Left forelimb (tissue), 1 donor: ENCODE measurements at places on chromosomes 1 and 21.
A peak's percentile ranks its signal among the peaks of the same experiment; 100 is the strongest.

DNA sequence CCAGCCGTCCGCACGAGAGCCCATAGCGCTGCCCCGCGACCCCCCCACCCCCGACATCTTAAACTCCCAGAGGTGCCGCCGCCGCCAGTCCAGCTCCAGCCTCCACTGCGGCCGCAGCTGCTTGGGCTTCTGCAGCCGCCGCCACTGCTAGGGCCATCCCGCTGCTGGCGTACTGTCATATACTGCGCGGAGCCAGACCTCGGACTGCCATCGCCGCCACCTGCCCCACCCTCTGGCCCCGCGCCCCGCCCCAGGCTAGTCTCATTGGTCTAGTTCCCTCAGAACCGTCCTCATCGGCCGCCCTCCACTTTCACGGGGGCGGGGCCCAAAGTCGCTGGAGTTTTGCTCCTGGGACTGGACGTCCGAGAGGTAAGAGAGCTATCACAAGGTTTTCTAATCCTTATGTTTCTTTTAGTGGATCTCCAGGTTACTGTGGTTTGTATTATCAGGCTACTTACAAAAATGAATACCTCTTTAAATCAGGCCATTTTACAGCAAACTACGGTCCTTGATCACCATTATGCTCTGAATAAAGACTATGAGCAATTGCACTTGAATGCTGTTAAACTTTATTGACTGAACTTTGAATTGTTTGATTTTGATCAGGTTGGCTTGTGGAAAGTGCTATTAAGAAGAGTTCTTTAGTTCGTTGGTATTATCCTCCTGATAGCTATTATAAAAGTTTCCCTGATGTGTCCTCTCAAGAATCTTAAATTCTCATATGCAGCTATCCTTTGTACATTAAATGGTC lies 2.8 kb upstream of the CD1D start:
- peak; percentile 88 for DNase-seq

- DNase-seq: no peak
Measured at GRCh38 chr1:91078859-91079258, 57.0 kb upstream of the ZNF644 start.

DNA sequence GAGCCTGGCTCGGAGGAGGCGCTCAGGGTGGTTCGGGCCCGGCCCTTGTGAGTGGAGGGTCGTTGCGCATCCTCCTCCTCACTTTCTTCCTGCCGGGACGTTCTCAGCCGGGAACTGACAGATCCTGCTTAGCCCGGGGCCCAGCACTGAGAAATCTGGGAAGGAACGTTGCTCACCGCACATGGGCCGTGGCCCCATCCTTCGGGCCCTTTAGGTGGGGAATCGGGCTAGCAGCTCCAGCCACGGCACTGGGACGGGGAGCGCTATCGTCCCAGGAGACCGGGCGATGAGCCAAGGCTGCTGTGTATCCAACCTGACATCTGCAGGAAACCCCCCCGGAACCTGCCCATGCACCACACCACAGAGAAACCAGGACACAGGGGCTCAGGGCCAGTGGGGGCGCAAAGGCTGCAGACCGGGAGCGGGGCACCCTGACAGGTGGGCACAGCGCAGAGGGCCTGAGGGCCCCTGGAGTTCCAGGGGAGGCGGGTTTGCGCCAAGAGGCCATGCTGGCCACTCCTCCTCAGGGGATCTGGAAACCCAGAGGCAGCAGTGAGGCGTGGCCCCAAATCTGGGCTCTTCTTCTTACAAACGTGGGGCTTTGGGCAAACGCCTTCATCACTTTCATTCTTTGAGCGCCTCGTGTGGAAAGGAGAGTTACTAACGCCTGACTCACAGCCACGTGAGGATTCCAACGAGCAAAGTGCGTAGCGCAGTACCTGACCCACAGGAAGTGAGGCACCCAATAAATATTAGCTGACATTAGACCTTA lies at the start of gene SH2D5:
Gene SH2D5, minus strand, starts transcription at position 116 of the 772 bp plus-strand sequence. CDS start 4,659 bp downstream, outside the sequence.
- DNase-seq: peak; percentile 62

DNA sequence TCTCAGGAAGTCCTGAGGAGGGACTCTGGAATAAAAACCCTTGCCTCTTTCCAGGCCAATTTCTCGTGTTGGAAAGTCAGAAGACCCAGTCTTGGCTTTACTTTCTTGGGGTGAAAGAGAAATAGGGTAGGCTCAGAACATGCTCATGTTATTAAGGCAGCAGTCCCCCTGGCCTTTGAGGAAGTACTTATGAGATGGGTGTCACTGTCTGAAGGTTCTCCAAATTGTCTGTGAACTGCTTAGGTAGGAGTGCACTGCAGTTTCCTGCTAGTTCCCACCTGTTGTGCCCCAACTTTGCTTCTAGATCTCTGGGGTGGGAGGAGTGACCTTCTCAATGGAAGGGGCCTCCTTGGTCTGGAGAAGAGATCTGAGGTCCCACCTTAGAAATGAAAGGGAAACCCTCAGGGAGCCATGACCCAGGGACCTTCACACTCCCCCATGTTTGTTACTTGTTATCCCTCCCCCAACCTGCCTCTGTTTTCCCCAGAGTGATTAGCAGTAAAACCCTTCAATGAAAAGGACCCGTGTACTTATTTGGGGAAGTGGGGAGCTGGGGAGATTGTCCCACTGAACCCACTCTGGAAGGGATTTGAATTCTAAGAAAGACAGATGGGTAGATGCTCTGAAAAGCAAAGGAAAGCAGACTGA lies 5.7 kb downstream of the ZNF691 start:
- no peak for DNase-seq

GRCh38 chr1:152502496-152503180 lies 8.0 kb upstream of the LCE5A start:
- no peak for DNase-seq

GRCh38 chr1:217861658-217862057 lies 230.5 kb downstream of the SPATA17 start:
- no peak for DNase-seq

GRCh38 chr1:235945775-235946570 lies 79.3 kb upstream of the LYST start:
- DNase-seq: no peak

GRCh38 chr1:217106231-217106901 lies 383.1 kb upstream of the ESRRG start:
- no peak for DNase-seq

- DNase-seq: peak; percentile 91
Measured at GRCh38 chr1:31154632-31155215, 85.0 kb downstream of the NKAIN1 start.
